ENCODE measurements at places on chromosomes 6 and 20.
A peak's percentile ranks its signal among the peaks of the same experiment; 100 is the strongest.

- no peak for ATAC-seq
Measured at GRCh38 chr6:117512056-117512828, 29.8 kb downstream of the DCBLD1 start.

DNA sequence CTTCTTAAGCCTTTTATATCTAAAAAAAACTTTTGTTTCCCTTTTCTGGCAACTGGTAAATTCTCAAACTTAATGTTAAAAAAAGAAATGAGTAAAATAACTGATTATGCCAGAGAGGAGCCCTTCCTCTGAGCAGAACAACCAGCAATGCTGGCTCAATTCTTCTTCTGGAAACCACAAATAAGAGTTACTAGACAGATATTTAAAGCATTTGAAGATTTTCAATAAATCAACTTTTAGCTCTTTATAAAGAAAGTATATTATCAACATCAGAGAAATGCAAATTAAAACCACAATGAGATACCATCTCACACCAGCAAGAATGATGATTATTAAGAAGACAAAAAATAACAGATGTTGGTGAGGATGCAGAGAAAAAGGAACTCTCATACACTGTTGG lies 61.1 kb upstream of the TCF21 start:
- ATAC-seq = no peak

GRCh38 chr6:45892696-45893245 lies 122.9 kb downstream of the CLIC5 start:
- no peak for ATAC-seq

DNA sequence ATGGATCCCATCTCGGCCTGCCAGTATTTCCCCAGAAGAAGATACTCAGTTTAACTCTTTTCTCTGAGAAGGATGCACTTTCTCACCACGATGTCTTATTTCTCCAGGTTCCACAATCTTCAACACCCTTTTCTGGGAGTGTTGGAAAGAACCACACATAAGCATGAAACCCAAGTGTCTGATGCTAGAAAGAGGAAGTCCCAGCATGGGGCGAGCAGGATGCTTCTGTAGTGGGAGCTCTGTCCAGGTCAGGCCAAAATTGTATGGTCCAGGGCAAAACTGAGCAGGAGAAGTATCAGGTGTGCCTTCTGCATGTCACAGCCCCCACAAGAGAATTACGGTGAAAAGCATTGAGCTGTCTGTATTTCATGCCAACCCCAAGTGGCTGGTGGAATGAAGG lies 11.0 kb downstream of the TREM1 start:
- no peak for ATAC-seq

DNA sequence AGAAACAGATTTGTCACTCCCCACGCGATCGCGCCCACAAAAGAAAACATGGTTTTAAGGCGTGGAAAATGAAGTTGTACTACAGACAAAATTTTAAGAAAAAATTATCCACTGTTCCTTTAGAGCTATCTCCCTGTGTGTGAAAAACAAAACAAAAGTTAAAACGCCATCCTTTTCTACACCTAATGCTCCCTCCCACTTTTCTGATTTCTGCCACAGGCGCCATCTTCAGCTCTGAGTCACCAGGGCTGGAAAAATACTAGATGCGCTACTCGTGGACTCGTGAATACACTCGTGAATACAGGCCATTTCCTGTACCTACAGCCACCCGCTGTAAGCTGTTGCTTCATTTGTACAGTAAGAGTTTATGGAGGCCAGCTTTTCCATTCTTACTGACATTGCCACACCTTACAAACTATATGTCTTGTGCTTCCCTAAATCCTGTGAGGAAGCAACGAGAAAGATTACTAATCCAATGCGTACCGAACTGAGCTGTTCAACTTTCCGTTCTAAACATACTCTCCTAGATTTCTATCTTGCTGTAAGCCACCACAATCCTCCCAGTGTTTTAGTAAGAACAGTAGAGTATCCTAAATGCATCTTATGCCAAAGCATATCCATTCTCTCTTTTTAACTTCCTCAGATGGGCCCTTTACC lies 773 bp upstream of the AHI1 start:
- ATAC-seq = peak; percentile 68

Data from activated T-helper 17 cell treated with anti-CD3 and anti-CD28 coated beads, Interleukin-2, amount 50 U/mL, for 72 hours (primary cell).